ENCODE measurements at places on chromosomes 7 and 10. TPM values are rescaled to one million over a fixed set of nuclear protein-coding genes. Genes with fewer than 3 reads are reported as not detected.

Gene C10orf105
- 0.11 TPM for total RNA-seq

Gene PPP1R9A
- total RNA-seq, result 22.9 TPM

Gene CADPS2
- 101 TPM for total RNA-seq

DNA sequence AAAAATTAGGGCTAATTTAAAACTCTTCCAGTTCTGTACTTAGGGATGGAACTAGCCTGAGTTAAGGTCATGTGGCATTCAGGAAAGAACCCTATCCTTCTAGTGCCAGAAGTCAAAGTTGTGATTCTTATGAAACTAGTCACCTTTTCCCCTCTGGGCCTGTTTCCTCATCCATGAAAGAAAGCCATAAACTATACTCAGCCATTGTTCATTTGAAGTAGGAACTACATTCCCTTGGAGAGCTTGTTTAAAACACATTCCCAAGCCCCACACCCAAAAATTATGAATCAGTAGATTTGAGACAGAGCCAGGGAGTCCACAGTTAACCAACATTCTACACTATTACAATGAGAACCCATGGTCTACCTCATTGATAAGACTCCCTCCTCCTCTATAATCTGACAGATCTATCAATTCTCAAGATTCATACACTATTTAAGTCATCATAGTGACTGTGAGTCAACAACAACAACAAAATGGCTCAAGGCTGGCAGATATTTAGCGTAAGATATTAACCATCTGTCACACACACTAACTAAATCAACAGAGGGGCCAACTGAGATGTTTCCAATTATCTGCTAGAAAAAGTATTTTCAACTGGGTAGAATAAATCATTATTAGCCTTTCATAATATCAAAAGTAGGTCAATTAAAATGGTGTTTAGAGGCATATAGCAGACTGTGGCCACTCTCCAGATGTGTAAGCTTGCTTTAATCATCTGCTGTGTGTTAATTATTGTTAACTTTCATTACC lies 102.3 kb downstream of the SLC25A13 start:
- no peaks in the 10 kb centered on the region for H3K27me3 ChIP-seq
- peak overlapping the region; percentile 28 for H3K27ac ChIP-seq
- no peak for DNase-seq
- no peaks in the 10 kb centered on the region for H3K36me3 ChIP-seq

GRCh38 chr7:123030631-123031030 lies 35.1 kb upstream of the TAS2R16 start:
- no peak for DNase-seq
- H3K4me1 ChIP-seq, result peaks cover 3% of the 10 kb centered on the region
- H3K36me3 ChIP-seq, result no peaks in the 10 kb centered on the region
- no peak overlapping the region for H3K4me3 ChIP-seq
- no peak overlapping the region for H3K27ac ChIP-seq
- H3K27me3 ChIP-seq, result no peaks in the 10 kb centered on the region

GRCh38 chr10:75429159-75429827 lies 2.1 kb upstream of the LRMDA start:
- no peaks in the 10 kb centered on the region for H3K27me3 ChIP-seq
- H3K36me3 ChIP-seq, result no peaks in the 10 kb centered on the region
- peaks cover 40% of the 10 kb centered on the region for H3K4me1 ChIP-seq
- no peak for DNase-seq
- peak overlapping the region; percentile 60 for H3K27ac ChIP-seq
- no peak overlapping the region for H3K4me3 ChIP-seq

GRCh38 chr10:83250396-83250795 lies 888.9 kb upstream of the GHITM start:
- H3K27me3 ChIP-seq, result no peaks in the 10 kb centered on the region
- no peaks in the 10 kb centered on the region for H3K4me1 ChIP-seq
- H3K36me3 ChIP-seq, result no peaks in the 10 kb centered on the region

GRCh38 chr7:116683786-116684185 lies 11.8 kb downstream of the MET start:
- no peak overlapping the region for H3K4me3 ChIP-seq
- peaks cover 7% of the 10 kb centered on the region for H3K4me1 ChIP-seq
- no peak overlapping the region for H3K27ac ChIP-seq
- H3K27me3 ChIP-seq, result no peaks in the 10 kb centered on the region

- no peaks in the 10 kb centered on the region for H3K27me3 ChIP-seq
- no peak overlapping the region for H3K4me3 ChIP-seq
- no peak overlapping the region for H3K27ac ChIP-seq
- no peak for DNase-seq
- H3K36me3 ChIP-seq, result no peaks in the 10 kb centered on the region
- no peaks in the 10 kb centered on the region for H3K4me1 ChIP-seq
Observed at GRCh38 chr7:6559896-6560295, 8.6 kb upstream of the GRID2IP start.

GRCh38 chr7:7512861-7513597 lies 22.6 kb downstream of the COL28A1 start:
- H3K27me3 ChIP-seq, result no peaks in the 10 kb centered on the region
- H3K4me1 ChIP-seq, result no peaks in the 10 kb centered on the region
- H3K27ac ChIP-seq, result no peak overlapping the region
- H3K36me3 ChIP-seq, result no peaks in the 10 kb centered on the region
- H3K4me3 ChIP-seq, result no peak overlapping the region

- H3K4me3 ChIP-seq, result no peak overlapping the region
- peaks cover 4% of the 10 kb centered on the region for H3K27me3 ChIP-seq
- peaks cover 1% of the 10 kb centered on the region for H3K4me1 ChIP-seq
Observed at GRCh38 chr7:151431768-151432311, 8.1 kb downstream of the CRYGN start.
